Activated CD4-positive, alpha-beta T cell treated with anti-CD3 and anti-CD28 coated beads for 36 hours (primary cell): ENCODE measurements at places on chromosomes 5 and 9.
A peak's percentile ranks its signal among the peaks of the same experiment; 100 is the strongest.

- DNase-seq, result no peak
These were observed 117.9 kb upstream of the IL6ST start for GRCh38 chr5:56112526-56113121.

DNA sequence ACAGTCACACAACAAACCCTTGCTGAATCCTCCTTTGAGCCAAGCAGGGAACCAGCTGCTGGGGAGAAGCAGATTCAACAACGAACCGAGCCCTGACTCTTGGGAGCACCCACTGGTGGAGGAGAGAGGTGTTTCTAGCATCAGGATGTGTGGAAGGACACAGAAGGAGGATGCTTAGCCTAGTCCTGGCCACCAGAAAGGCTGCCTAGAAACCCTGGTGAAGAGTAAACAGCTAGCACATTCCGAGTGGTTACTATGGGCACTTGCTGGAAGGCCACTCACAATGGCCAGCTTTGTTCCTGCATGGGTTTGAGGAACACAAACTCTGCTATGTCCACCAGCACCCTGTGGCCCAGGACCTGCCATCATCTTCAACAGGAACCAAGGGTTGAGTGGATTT, 1.8 kb downstream of the TIFAB start:
- DNase-seq, result no peak

GRCh38 chr5:81852291-81853029, 101.6 kb upstream of the SSBP2 start:
- peak; percentile 41 for DNase-seq

DNA sequence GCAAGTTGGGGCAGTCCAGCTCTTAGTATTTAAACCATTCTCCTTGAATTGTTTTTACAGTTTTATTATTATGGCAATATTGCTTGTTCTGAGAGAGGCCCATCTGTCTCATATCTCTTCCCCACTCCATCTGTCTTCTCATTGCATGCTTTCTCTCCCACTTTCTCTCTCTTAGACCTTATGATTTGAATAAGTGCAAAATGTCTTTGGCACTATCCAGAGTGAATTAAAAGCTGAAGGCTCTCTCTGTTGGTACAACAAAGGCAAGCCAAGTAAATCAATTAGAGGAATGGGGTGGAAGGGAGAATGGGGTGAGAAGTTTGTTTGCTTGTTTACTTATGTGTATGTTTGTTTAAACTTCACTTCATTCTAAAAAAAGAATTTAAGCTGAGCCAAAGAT, 195.3 kb upstream of the RFX3 start:
- no peak for DNase-seq

GRCh38 chr5:166401391-166401790, 1890.1 kb upstream of the WWC1 start:
- DNase-seq, result no peak

- no peak for DNase-seq
These were observed 7.8 kb downstream of the MYMK start for GRCh38 chr9:133516961-133517350.

GRCh38 chr9:121344184-121344583, 25.9 kb downstream of the STOM start:
- no peak for DNase-seq

GRCh38 chr5:175460552-175460951, 16.6 kb upstream of the DRD1 start:
- DNase-seq, result no peak

GRCh38 chr5:129361441-129362025, 98.6 kb upstream of the ADAMTS19 start:
- no peak for DNase-seq

- DNase-seq, result no peak
These were observed 40.2 kb upstream of the TEX48 start for GRCh38 chr9:114722081-114722621.

- no peak for DNase-seq
These were observed 125.6 kb downstream of the DAB2IP start for GRCh38 chr9:121776739-121777637.

GRCh38 chr9:127159325-127159801, 36.9 kb upstream of the ANGPTL2 start:
- DNase-seq, result no peak

DNA sequence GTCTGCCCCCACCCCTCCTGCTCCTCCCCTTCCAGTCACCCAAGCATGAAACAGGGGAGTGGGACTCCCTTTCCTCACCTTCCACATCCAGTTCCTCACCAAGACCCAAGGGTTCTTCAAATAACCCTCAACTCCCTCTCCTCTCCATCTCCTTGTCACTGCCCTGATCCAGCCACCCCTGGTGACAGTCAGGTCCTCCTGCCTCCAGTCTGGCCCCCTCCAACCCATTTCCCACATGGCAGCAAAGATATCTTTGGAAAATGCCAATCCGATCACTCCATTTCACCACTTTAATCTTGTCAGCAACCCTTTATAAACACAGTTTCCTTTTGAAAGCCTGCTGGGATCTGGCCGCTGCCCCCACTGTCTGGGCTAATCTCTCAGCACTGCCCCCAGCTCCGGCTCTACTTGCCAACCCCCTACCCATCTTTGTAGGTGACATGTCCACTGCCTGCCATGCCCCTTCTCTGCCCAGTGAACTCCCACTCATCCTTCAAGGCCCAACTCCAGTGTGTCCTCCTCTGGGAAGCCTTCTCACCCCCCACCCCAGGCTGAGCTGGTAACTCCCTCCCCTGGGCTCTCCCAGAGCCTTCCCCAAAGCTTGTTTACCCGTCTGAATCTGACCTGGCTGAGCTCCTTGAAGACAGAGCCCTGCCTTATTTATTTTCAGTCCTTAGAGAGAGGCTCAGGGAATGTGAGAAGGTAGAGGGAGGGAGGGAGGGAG, 781 bp upstream of the MYOZ3 start:
- DNase-seq, result no peak

DNA sequence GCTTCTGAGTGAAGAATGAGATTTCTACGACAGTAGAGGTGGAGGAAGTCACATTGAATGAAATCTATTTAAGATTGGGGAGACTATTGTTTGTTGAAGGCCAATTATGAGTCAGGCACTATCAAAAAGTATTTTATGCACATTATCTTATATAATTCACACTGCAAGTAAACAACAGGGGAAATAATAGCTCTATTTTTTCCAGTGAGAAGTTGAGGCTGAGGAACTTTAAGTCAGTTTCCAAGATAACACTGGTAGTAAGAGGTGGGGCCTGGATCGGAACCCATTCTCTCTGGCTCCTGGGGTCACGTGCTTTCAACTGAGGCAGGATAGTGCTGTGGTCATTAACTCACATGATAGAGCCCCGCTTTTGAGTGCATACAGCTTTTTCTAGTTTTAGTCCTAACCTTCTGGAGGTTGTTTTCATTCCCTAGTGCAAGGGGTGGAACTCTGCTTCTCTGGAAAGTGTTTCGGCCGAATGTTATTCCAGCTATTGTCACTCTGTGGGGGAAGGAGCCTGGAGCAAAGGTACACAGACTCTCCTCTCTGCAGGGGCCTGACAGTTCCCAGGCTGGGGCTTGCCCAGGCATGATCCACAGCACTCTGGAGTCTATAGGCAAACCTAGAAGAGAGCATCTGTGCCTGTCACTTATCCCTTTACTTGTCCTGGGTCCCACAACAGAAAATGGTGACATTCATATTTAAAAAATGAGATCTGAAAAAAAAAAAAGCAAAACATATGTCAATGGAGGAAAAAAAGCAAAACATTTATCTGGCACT, 352.4 kb upstream of the ACTBL2 start:
- no peak for DNase-seq

DNA sequence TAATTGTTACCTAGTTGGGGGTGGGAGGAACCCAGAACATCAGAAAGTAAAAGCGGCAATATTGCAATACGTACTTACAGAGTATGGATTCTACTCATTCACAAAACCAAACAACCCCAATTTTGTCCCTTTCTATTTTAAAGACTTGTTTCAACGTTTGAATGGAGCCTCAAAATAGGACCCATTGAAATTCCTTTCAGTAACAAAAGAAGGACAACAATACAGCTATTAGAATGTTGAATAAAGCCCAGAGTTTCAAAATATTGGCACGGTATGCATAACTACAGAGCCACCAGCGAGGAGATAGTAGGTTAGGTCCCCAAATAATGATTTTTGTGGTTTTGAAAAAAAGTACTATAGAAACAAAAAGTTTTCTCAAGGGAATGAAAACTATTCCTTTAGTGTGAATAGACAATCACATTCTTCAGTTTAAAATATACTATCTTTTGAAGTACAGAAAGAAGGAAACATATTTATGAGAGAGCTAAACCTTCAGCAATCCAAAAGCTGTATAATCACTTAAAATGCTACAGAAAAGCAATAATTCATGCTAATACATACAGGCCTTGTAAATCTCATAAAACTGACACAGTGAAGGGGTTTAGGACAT, 235.5 kb downstream of the RFX3 start:
- DNase-seq, result no peak

- no peak for DNase-seq
These were observed 13.8 kb downstream of the WWC1 start for GRCh38 chr5:168305281-168305680.

DNA sequence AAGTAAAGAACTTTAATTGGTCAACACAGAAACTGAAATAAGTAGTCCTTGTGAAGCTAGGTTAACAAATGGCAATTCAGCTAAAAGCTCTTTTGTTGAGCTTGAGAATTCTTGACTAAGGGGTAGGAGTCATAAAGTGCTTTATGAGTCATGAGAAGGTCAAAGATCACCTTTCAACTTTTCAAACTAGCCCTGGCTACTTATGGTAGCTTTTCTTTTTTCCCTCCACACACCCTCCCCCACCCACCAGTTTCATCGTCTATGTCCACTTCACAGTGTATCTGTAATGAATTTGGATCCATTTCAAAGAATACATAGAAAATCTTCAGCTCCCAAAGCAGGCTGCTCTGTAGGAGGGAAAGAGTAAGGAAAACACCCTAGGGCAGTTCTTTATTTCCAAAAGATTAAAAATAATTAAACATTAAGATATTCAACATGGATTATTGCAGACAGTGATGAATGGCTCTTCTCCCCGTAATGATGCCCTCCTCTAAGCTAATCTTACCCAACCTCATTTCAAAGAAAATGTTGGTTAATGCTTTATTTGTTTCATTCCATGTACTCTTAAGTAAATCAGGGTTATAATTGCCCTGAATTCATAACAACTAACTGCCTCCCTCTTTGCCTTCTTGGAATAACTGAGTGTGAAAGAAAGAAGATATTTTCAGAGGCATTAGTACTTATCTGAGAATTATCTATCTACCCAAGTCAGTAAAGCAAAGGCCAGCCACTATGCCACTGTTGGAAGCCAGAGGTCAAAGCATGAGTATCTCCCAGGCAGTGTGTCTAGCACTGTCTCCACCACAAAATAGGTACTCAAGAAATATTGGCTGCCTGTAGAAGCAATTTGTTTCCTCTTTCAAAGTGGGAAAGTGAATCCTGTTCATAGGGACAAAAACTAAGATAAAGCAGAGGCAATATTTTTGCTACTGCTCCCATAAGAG, 290.6 kb downstream of the PIK3R1 start:
- DNase-seq, result no peak

- no peak for DNase-seq
These were observed 218.5 kb downstream of the PLK2 start for GRCh38 chr5:58241389-58241788.

DNA sequence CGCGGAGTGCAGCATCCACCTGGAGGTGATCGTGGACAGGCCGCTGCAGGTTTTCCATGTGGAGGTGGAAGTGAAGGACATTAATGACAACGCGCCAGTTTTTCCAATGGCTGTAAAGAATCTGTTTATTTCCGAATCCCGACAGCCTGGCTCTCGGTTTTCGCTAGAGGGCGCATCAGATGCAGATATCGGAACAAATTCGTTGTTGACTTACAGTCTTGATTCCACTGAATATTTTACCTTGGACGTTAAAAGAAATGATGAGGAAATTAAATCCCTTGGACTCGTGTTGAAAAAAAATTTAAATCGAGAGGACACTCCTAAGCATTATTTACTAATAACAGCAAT, 611 bp downstream of the PCDHA3 start:
- DNase-seq, result no peak

DNA sequence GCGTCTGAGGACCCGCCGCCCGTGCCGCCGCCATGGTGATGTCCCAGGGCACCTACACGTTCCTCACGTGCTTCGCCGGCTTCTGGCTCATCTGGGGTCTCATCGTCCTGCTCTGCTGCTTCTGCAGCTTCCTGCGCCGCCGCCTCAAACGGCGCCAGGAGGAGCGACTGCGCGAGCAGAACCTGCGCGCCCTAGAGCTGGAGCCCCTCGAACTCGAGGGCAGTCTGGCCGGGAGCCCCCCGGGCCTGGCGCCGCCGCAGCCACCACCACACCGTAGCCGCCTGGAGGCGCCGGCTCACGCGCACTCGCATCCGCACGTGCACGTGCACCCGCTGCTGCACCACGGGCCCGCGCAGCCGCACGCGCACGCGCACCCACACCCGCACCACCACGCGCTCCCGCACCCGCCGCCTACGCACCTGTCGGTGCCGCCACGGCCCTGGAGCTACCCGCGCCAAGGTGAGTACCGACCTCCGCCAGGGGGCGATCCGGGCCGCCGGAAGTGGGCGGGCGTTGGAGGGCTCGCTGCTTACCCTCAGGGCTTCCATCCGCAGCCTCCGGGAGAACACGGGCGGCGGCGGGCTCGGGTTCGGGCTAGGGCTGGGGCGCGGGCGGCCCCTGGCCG, 8.5 kb downstream of the PRR7 start:
- peak; percentile 96 for DNase-seq

DNA sequence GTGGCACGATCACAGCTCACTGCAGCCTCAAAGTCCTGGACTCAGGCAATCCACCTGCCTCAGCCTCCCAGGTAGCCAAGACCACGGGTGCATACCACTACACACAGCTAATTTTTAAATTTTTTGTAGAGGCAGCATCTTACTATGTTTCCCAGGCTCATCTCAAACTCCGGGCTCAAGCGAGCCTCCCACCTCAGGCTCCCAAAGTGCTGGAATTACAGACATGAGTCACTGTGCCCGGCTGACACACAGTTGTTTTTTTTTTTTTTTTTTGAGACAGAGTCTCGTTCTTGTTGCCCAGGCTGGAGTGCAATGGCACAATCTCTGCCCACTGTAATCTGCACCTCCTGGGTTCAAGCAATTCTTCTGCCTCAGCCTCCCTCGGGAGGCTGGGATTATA, 70.1 kb upstream of the CNOT6 start:
- no peak for DNase-seq

GRCh38 chr5:56116599-56117141, 116.5 kb downstream of the ANKRD55 start:
- no peak for DNase-seq

DNA sequence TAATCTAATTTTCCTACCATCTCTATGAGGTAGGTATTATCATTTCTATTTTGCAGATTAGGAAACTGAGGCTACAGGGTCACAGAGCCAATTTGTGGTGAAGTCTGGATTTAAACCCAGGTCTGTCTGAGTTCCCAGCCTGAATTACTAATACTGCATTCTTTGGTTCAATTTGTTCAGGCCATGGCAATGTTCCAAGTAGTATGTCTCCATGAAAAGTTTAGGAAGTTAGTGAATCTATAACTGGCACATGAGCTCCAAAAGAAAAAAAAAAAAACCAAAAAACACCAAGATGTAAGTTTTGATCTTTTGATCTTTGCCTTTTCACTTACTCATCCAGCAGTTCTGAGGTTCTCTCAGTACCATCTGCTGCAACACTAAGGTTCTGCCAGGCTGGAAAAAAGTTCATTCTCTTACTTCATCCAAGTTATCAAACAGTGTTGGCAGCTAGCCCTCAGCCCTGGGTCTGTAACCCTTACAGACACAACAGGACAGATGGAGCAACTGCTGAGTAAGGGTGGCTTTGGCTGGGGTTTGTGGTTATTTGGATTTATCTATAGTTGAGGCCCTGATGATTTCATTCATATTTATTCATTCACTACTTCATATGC, 4.4 kb upstream of the TMEM268 start:
- DNase-seq, result no peak

GRCh38 chr5:10619649-10620048, 55.8 kb downstream of the ANKRD33B start:
- no peak for DNase-seq
